ENCODE measurements at places on chromosomes 6 and 20.

GRCh38 chr20:47674686-47675085 lies 110.6 kb downstream of the SULF2 start:
- no peak for DNase-seq

DNA sequence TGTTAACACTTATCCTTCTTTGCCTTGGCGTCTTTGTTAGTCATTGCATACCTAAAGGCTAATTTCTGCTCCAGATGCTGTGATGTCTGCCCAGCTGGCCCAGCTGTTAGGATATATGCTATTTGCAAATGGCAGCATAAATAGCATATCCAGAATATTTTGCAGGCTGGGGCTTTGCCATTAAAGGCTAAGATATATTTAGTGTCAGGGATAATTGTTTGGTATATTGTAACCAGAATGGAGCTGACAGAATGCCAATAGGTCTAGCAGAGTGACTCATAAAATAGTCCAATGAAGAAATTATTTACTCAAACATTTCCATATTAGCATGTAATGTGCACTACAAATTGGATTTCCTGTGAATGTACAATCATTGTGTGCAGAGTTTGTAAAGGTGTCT lies 584.1 kb upstream of the FLRT3 start:
- no peak for DNase-seq

DNA sequence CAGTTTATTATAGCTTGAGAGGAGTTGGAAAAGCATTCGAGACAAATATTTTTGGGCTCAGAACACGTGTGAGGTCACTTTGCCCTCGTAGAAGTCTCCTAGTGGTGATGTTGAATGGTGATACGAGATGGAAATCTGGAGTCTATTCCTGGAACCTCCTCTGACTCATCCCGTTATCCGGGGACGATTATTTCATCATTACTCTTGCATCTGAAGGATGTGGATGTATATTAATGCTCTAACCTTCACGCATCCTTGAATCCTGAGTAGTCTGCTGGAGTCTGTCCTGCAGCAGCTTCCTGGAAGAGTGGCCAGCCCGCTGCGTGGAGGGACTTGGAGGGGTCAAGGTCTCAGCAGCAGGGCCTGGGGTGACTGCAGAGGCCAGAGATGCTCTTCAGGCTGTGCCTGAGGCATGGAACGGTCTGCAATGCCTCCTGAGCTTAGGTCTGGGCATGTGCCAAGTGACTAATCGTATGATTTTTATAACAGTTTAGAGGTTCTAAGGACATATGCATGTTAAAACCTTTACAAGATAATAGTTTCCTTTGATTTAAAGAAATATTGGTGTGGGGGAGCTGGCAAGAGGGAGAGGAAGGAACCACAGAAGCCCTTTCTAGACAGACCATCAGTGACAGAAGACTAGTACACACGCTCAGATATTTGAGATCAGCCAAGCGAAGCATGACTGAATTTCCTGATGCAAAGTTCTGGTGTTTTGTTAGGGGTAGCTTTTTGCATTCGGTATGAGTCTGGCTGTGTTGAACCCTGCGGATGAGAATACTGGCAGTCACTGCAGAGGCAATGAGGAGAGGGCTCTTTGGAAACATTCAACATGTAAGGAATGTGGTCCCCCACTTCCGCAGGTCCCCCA lies 400.2 kb downstream of the QKI start:
- no peak for DNase-seq

- DNase-seq, result peak; percentile 65
Observed at GRCh38 chr6:72619883-72620696, 1.8 kb upstream of the KCNQ5 start.

DNA sequence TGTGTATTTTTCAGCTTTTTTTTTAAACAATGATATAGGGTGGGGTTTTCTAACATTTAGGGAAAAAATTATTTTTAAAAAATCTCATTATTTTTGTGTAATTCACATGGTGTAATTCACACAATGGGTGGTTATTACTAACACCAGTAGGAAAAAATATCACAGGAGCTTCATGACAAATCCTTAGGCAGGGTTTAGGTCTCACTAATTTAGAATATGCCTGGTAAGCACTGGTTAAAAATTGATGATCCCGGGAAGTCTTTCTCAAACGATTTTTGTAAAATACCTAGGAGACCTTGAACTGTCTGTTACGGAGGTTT lies 29.5 kb upstream of the ZNF217 start:
- no peak for DNase-seq

- DNase-seq, result no peak
Observed at GRCh38 chr6:112906726-112907125, 559.6 kb downstream of the RFPL4B start.

DNA sequence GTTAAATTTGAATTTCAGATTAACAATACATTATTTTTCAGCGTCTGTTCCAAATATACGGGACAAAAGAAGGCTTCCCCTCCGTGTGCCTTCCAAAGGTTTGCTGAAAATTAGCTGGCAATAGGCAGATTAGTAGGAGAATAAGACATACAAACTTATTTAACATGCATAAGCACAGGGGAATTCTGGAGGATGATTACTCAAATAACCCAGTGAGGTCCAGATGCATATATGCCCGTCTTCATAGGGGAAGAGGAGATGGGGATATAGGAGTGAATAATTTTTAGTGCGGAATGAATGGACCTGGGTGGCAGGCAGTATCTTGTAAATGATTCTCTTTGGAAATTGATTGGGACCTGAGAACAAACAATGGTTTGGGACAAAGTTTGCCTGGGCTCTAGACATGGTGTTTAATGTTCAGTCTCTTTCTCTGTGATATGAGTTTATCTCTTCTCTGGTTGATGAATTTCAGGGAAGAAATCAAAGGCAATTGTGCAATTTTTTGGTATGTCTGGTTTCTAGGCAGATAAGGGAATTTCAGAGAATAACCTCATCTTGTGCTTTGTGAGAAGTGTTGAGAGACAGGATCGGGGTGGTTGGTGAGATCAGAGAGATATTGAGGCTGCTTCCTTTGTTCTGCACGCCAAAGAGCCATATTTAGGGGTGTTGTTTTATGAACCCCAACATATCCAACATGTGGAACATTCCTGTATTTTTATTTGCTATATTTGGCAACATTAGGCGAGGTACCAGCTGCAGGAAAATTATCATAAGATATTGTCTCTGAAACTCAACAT lies 63.7 kb downstream of the MKKS start:
- DNase-seq, result no peak
